Right forelimb (tissue), 1 donor: ENCODE measurements at places on chromosomes 3 and 15.

DNA sequence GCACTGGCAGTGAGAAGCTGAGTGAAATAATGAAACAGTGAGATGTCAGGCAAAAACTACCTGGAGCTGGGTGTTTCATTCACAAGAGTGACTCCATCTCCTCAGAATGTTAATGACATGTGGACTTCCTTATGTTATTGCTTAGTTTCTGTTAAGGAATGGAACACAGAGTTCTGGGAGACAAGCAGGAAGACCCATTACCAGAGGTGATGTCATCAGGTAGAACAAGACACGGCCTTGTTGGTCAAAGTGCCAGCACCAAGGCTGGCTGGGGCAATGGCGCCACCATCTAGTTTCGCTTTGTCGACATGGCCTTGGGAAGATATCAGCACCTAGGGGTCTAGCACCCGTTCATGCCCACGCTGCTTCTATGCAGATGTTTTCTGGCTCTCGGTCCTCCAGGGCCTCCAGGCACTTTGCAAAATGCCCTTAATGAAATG is 252.2 kb downstream of the FAM43A start:
- DNase-seq: no peak

DNA sequence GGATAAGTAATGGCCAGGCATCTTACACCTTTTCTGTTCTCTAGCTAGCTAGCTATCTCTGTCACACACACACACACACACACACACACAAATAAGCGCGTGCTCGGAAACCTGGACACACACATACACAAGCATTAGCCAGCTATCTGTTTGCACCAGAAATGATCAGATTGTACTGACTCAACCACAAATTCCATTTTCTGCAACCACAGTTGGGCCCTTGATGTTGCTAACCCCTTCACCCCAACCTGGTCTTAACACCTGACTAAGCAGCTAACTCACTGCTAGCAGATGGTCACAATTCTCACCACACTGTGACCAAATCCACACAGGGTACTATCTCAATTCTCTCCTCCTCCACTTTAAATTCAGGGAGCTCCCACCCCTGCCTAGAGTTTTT is 183.0 kb upstream of the THBS1 start:
- no peak for DNase-seq

DNA sequence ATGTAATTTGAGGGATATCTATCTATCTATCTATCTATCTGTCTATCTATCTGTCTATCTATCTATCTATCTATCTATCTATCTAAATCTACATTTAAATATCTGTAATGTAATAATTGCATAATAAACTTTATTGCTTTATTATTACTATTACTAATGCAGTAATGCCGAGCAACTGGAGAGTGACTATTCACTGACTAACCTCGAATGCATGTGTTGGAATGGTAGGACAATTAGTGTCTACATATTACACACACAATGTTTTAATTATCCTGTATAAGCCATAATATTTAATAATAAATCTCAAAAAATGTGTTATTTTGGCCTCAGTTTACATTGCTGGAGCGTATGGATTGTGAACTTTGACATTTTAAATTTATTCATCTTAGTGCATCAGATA is 25.2 kb upstream of the CNTN3 start:
- no peak for DNase-seq

DNA sequence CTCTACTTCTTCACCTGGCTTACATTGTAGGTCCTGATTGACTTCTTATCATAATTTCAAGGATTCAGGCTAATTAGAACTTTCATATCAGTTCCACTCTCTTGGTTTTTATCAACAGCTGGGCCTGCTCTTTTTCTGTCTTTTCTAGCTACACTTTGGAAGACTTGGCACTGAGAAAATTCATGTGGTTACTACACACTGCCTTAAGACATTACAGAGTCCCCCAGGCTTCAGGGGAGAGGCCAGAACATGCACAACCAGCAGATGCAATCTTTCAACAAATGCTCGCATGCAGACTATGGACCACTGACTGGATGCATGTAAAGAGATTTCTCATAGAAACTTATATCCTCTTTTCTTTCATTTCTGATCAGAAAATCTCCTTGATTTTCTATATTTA is 423.5 kb downstream of the TUSC7 start:
- DNase-seq: no peak

GRCh38 chr15:75008629-75009326 is 13.4 kb downstream of the SCAMP5 start:
- no peak for DNase-seq

DNA sequence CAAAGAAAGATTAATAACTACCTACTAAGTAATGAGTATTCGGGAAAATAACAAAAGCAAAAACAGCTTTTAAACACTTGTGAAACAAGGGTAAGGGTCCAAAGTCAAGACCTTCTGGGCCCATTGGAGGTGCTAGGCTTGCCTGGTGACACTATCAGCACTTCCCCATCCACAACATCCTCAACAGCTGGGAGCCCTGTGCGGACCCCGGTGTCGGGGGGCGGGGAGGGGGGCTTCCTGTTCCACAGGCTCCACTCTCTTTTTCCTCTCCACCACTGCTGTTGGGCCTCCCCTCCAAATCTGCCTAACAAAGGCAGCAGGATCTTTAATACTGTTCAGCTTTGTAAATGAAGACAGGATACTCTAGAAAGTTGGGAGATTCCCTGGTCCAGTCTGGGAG is 21.6 kb downstream of the NGRN start:
- DNase-seq: no peak

DNA sequence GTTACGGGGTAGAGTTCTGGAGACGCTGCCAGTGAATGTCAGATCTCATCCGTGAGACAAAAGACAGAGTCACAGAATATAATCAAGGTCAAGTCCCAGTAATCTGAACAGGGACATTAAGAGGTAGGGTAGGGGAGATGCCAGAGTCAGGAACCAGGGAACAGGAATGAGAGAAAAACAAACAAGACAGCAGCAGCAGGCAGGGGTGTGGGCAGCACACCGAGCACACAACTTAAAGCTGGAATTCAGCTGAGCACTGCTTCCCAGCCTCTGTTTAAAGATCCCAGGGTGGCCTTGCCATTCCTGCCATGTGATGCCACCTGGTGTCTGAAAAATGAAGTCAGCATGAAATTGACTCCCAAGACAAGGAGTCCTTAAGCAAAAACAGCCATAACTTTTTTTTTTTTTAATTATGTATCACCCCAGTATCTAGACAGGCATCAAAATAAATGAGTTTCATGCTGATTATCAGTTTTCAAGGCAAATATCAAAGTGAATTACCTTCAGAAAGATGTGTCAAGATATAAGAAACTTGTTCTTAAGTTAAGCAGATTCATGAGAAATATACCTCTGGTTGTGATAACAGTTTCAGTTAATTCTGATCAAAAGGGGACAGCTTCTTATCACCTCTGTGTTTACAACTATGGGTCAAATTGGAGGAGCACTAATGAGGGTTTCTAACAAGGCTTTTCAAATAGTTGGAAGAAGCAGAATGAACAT is 203.7 kb downstream of the SLC9A9 start:
- peak; percentile 54 for DNase-seq

- no peak for DNase-seq
Measured at GRCh38 chr3:51622413-51622812, 48.6 kb upstream of the TEX264 start.

- DNase-seq: peak; percentile 77
Measured at GRCh38 chr3:127652246-127652995, 20.3 kb upstream of the ABTB1 start.

DNA sequence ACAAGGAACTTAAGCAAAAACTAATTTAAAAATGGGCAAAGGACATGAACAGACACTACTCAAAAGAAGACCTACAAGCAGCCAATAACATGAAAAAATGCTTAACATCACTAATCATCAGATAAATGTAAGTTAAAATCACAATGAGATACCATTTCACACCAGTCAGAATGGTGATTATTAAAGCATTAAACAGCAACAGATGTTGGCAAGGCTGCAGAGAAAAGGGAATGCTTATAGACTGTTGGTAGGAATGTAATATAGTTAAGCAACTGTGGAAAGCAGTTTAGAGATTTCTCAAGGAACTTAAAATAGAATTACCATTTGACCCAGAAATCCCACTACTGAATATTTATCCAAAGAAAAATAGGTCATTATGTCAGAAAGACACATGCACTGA is 482.2 kb downstream of the SQOR start:
- no peak for DNase-seq

DNA sequence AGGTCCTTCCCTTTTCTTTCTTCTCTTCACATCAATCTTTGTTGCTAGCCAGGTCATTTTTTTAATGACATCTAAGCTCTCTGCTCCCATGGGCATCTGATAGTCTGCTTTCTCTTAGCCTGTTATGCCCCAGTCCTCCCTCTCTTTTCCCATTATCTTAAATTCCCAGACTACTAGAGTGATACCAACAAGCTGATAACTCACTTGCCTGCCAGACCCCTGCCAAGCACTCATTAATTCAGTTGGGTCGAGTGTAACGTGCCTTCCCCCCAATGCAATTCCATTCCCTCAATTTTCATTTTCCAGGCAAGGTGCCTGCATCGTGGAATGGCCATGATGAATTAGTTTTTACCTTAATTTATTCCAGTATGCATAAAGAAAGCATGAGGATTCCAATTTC is 450.8 kb upstream of the ADAMTS9 start:
- DNase-seq: no peak

- no peak for DNase-seq
Measured at GRCh38 chr3:38645076-38645475, 4.4 kb downstream of the SCN5A start.

GRCh38 chr15:68018797-68019444 is 35.2 kb upstream of the PIAS1 start:
- DNase-seq: no peak

DNA sequence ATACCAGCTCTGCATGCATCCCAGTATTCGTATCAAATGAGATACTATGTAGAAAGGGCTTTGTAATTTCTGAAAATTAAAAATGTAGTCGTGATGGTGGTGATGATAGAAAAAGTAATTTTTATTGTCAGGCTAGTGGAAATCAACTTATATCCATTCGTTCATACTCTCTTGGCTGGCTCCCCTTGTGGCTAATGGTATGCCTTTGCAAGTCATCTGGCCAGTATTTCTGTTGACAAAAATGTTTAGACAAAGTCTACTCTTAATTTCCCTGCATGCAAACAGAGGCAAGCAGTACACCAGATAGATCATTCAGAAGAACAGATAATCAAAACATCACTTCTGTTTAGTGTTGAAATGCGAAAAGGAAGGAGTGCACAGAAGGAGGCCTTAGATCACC is 49.6 kb upstream of the DUT start:
- no peak for DNase-seq

DNA sequence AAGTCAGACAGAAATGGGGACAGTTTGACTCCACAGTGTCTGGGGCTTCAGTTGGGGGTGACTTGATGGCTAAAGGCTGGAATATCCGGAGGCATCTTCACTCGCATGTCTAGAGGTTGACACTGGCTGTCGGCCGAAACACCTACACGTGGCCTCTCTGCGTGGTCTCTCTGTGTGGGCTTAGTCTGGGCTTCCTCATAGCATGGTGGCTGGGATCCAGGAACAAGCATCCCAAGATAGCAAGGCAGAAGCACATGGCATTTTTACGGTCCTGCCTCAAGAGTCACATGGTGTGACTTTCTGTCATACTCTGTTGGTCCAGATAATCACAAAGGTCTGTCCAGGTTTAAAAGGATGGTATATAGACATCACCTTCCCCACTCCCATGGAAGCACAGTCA is 34.5 kb downstream of the MAGI1 start:
- no peak for DNase-seq

GRCh38 chr3:98449606-98450193 is 13.3 kb upstream of the OR5K1 start:
- DNase-seq: no peak

GRCh38 chr15:88042047-88042446 is 214.5 kb downstream of the NTRK3 start:
- DNase-seq: no peak

DNA sequence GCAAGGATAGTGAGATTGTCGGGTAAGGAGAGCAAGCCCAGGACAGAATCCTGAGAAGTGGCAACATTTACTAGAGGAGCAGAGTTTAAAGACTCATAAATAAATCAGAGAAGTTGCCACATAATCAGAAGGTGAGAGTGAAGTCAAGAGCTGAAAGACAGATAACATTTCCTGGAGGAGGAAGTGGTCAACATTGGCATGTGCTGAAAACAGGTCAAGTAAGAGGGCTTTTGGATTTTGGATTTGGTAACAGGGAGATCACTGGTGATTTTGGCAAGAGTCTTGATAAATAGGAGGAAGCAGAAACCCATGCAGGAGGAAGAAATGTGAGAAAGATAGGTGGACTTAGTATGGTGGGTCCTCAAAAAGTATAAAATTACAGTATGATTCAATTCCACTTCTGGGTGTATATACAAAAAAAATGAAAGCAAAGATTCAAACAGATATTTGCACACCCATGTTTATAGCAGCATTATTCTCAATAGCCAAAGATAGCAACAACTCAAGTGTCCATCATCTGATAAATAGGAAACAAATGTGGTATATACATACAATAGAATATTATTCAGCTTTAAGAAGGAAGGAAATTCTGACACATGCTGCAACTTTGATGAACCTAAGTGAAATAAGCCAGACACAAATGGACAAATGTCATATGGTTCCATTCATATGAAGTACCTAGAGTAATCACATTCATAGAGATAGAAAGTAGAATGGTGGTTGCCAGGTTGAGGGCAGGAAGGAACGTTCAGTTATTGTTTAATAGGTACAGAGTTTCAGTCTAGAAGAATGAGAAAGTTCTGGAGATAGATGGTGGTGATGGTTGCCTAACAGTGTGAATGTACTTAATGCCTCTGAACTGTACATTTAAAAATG is 27.3 kb upstream of the MBNL1 start:
- no peak for DNase-seq

DNA sequence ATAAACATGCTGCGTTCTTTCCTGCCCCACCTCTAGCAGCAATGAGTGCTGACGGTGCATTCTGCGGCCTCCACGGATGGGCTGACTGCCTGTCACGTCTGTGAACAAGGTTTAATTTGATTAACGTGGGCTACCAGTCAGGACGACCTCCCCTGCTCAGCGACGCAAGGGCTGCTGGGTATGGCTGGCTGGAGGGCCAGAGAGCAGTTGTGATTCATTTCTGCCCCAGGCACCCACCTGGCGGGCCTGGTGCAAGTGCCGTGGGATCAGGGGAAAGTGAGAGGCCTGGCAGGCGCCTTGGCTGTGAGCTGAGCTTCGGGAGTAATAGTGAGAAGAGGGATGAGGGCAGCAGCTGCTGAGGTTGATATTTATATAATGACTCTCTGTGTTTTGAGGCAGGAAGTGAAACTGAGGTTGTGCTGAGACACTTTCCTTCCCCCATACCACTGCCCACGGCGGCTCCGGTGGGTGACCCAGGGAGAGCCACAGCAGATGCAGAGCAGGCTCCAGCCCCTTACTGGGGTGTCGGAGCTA is 190.4 kb upstream of the BCL6 start:
- no peak for DNase-seq

GRCh38 chr3:53633197-53633787 is 138.9 kb downstream of the CACNA1D start:
- DNase-seq: no peak
